H1 (cell line): ENCODE measurements at places on chromosomes 11 and 22.

- peak; percentile 27 for DNase-seq
These were observed 26.0 kb upstream of the FADD start for GRCh38 chr11:70176940-70177689.

- no peak for DNase-seq
These were observed 1080.8 kb upstream of the TENM4 start for GRCh38 chr11:80521592-80521991.

DNA sequence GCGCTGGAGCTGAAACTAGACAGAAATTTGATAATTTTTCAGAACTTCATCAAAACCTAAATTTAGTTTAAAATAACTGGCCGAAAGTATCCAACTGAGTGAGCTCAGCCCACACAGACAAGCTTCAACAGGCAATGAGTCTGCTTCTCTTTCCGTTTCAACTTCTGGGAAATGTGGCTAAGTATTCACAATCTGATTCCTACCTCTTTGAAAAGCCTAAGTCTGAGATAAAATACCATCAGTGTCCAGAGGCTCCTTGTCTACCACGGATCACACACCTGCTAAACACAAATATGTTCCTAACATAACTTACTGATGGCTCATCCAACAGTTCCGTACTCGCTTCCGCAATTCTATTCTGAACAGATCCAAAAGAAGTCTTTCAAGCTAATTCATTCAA, 8.5 kb downstream of the SIK3 start:
- DNase-seq, result no peak

DNA sequence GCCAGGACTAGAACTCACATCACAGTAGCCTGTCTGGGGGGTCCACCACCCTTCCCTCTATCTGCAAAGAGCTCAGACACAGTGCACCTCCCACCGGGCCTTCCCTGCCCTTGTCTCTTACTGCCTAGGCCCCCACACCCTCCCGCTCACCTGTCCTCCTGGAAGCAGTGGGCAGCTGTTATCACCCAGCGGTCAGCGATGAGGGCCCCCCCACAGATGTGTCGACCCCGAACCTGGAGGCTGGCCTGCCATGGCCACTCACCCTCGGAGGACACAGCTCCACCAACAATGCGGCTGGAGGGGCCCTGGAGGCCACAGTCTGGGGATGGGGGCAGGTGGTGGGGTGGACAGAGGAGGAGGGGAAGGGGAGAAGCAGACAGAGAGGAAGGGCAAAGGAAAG, 18.8 kb downstream of the KCTD17 start:
- no peak for DNase-seq

- DNase-seq, result no peak
These were observed 35.9 kb downstream of the ST3GAL4 start for GRCh38 chr11:126391286-126391954.

DNA sequence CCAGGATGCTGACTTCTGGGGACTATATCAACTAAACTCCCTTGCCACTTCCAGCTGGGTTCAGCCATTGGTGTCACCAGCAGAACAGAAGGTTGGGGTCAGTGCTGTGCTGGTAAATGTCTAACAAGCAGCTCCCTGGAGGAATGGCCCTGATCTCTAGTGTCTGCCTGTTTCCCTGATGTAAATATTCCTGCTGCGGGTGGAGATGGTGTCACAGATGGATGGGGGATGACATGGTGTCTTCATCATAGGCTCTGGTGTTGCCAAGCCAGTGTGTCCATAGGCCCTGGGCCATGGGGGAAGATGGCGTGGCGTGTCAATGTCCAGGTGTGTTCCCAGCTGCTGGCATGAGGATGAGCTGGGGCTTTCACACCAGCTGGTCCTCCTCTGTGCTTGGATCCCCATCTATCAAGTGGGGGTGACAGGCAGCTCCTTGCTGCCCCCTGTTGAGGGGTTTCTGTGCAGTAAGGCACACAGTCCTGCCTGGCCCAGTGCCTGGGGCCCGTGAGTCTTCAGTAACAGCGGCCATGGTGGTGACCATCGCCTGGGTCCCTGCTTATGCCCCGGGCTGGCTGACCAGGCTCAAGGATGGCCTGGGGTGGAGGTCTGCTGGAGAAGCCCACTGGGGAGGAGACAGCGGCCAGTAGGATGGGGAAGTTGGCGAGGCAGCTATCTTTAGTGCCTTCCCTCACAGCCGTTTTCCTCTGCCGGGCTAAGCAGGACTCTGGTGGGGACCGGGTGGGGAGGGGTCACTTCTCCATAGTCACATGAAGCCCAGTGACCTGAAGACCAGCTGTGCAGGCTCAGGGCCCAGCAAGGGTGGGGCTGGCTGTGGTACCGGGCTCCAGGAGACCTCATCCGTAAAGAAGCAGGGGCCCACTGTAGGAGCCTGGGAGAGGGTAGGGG, 12.7 kb downstream of the RPL3 start:
- no peak for DNase-seq
